ENCODE measurements at places on chromosomes 2 and 18.

GRCh38 chr2:88054782-88055370 lies 707 bp downstream of the KRCC1 start:
- no peak for DNase-seq

GRCh38 chr2:152335016-152335725 lies at the start of gene FMNL2:
Gene FMNL2, plus strand, starts transcription at chr2:152335174.
- DNase-seq, result peak; percentile 94

DNA sequence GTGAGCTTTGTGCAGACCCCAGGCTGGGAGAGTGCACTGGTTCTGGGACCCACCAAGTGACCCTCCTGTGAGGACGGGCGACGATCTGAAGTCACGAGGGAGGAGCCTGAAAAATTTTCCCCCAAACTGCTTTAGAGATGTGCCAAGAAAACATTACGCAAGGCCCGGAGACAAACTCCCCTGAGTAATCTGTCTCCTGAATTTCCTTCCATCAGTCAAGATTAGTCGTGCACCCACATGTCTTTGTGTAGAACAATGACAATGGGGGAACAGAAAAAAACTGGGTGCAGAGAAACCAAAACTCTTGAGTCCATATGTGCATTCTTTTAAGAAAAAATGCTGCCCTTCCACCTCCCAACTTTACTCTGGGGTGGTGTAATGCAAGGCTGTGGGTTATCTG lies 12.6 kb upstream of the NCK2 start:
- DNase-seq, result no peak

DNA sequence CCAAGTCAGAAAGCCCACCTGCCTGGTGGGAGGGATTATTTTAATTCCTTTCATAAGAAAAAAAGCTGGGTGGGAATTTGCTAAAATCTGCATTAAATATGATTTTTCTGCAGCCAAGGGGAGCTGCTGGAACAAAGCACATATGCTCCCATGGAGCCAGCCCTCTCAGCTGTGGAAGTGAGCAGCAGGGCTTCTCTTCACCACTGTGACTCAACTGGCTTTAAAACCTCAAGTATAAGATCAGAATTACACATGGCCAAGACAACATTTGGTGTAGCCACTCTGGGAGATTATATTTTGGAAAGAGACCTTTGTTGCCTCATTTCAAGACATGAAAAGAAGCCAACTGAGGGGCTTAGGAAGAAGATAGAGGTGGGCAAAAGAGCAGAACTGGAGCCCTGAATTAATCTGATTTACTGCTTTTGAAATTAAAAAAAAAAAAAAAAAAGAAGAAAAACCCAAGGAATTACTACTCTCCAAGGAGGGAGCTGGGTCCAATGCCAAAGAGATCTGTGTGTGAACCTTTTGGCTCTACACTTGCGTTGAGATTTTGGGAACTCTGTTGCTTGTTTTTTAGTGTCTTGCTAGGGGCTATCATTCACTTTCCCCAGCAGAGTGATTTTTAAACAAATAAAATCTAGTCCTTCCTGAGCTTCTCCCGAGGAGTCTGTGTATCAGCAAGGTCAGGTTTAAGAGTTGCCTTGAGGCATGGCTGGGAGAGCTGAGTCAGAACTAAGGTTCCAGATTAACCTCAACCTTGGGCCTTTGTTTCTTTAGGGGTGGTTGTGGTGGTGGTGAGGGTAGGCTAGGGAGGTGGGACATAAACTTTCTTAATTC lies 6.0 kb downstream of the LHCGR start:
- DNase-seq, result no peak

GRCh38 chr18:79405781-79406575 lies 10.2 kb downstream of the NFATC1 start:
- peak; percentile 13 for DNase-seq

Data from right kidney (tissue), 9 donors.